NB4 (cell line): ENCODE measurements at places on chromosomes 11 and 22.

GRCh38 chr11:87290304-87290922 is 252.7 kb downstream of the TMEM135 start:
- peak; percentile 72 for DNase-seq

DNA sequence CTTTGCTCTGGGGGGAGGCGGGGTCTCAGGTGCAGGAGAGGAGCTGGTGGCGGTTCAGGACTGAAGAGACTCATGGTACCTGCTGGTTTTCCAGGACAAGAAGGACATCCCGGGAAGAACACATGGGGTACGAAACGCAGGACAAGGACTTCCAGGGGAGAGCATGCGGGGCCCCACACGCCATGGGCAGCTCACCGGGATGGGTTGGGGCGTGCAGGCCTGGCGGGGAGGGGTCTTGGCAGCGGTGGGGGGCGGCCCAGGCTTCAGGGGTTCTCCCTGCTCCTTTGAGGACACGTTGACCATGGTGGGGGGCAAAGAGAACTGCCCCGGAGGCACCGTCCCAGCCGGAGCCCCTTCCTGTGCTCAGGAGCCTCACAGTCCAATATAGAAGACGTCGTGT is 673.2 kb downstream of the BRD1 start:
- no peak for DNase-seq

- peak; percentile 19 for DNase-seq
Observed at GRCh38 chr11:96306933-96307775, 35.8 kb downstream of the MAML2 start.

- peak; percentile 67 for DNase-seq
Observed at GRCh38 chr11:68215087-68215445, 2.0 kb upstream of the KMT5B start.

DNA sequence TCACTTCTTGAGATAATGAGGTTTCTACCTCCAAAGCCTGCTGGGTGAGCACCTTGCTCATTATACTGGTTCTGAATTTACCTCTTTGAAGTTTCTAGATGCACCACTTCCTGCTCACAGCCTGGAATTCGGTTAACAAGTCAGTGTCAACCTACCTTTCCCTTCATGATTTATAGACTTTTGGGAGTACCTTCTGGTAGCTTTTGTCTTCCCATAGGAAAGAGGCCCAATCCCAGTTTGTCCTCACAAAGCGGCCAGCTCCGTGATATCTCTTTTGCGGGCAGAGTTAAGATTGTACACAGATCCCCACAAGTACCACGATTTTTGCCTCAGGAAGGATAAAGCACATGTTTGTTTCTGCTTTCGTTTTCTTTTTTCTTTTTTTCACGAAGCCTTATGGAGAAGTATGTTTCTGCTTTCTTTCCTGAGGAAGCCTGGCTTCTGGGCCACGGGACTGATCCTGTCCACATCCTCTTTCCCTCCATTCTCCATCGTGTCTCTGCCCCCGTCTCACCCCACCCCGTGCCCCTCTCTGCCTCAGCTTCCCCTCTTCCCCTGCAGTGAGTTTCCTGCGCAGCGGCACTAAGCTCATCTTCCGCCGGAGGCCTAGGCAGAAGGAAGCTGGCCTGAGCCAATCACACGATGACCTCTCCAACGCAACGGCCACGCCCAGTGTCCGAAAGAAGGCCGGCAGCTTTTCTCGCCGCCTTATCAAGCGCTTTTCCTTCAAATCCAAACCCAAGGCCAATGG is 5.7 kb upstream of the HINFP start:
- DNase-seq, result no peak

DNA sequence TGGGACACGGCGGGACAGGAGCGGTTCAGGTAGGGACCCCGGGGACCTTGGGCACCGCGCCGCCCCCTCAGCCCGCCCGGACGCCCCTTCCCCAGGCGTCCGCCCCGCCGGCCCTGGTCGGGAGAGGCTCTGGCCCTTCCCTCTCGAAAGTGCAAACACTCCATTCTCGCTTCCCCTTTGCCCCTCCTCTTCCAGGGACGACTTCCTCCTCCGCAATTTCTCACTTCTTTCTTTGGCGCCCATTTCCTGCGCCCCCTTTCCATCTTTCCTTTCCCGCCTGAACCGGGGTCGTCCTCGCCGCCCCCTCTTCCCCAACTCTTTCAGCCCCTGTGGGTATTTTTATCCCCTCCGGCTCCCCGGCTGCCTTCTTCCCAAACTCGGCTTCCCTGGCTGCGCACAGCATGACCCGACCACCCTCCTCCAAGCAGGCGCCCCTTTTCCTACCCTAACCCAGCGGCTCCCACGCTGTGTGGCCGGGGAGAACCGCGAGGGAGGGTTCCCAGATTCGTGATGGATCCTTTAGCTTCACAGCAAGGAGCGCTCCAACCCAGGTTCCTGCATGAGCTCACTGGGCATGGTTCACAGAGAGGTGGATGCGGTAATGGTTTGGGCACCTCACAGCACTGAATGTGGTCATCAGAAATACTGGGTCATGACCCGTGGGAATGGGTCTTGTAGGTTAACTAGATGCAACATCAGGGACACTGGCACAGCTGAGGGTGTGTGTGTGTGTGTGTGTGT is 689 bp downstream of the RAB39A start:
- DNase-seq, result peak; percentile 9

DNA sequence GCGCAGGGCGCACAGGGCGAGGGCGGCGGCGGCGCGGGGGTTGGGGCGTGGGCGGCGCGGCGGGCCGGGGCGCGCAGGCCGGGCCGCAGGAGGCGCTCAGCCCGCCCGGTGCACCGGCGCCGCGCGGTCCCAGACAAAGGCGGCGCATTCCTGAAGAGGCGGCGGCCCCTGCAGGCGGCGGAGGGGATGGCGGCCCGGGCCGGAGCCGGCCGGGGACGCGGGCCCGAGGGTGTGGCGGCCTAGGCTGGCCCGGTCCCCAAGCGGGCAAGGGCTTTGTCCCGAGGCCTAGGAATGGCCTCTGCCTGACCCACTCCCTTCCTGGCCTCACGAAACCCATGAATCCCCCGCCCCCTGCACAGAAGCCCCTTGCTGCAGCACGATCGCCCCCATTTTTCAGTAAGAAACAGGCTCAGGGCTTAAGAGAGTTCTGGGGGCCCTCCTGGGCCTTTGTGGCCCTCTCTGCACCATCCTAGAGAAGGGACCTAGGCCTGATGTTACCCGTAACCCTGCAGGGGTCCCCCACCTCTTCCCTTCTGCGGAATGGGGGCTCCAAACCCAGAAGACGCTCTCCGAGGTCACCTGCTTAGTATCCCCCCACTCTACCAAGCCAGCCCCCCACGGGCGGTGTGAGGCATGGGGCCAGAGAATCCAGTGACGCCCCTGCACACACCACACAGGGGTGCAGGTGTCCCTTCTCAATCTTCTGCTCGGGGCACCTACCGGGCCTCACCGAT is at the start of gene RTN4R:
Gene RTN4R (minus strand): TSS at position 40 of the 734 bp plus-strand sequence. CDS start 226 bp downstream, outside the sequence.
- DNase-seq, result peak; percentile 74

DNA sequence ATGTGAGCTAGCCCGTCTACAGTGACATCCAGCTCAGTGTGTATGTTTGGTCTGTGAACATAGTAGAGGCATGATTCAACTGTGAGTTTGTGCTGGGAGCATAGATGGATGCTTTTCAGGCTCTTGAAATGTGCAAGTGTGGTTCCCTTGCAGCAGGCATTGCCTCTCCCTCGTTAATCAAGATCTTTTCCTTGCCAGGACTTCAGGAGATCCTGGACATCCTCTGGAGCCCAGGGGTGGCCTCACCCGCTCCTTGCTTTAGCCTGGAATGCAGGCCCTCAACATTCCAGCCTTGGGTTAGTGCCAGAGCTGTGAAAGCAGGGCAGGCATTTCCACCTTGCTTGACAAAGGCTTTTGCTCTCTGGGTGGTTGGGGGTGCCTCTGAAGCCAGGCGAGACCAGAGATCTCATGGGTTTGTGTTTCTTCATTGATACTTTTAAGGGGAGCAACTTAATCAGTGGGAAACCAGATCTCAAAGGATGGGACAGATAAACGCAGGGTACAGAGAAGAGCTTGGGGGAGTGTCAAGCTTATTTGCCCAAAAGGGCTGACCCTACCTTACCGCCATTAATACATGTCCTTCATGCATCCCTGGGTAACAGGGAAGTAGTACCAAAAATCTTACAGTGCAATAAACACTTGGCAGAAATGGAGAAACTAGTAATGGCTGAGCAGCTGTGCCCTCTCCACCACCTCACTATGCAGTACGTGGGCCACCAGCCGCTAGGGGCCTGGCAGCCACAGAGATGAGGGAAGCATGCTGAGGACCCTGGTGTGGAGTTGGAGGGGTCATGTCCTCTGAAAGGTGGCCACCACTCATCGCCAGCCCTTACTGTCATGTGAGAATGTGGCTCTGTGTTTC is 72.1 kb downstream of the PTPRJ start:
- DNase-seq, result peak; percentile 29

GRCh38 chr11:44566952-44567875 is 1.8 kb downstream of the CD82 start:
- peak; percentile 44 for DNase-seq

- DNase-seq, result no peak
Observed at GRCh38 chr11:12829540-12830314, 155.5 kb downstream of the TEAD1 start.

GRCh38 chr22:46361826-46362202 is 26.3 kb downstream of the TRMU start:
- DNase-seq, result no peak

DNA sequence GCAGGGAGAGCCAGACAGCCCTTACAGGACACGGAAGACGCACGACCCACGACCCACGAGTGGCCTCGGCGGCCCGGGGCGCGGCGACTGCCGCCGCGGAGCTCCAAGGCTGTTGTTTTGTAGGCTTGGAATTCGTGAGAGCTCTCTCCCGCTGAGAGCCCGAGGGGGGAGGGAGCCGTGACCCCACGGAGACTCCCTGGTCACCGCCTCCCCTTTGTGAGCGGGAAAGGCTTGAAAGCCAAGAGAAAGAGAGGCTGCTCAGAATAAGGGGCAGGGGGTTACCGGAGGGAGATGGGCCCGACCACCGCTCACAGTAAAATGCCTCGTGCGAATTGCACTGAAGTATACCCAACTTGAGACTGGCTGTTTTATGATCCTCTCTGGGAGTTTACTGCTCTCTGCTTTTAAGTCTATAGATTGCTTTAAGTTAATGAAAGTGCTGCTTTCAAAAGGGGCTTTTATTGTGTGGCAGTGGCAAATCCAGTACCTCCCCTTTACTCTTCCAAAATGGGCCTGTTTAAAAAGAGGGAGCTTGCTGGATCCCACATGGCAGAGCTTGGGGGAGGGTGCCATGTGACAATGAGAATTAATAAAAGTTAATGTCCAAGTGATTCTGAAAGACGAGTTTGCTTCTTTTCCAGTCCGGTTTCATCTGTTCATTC is 2.9 kb downstream of the PKNOX2 start:
- no peak for DNase-seq
